Lower leg skin (tissue), 4 donors: ENCODE measurements at places on chromosomes 16 and 17. TPM values are rescaled to one million over a fixed set of nuclear protein-coding genes. Genes with fewer than 3 reads are reported as not detected.

DNA sequence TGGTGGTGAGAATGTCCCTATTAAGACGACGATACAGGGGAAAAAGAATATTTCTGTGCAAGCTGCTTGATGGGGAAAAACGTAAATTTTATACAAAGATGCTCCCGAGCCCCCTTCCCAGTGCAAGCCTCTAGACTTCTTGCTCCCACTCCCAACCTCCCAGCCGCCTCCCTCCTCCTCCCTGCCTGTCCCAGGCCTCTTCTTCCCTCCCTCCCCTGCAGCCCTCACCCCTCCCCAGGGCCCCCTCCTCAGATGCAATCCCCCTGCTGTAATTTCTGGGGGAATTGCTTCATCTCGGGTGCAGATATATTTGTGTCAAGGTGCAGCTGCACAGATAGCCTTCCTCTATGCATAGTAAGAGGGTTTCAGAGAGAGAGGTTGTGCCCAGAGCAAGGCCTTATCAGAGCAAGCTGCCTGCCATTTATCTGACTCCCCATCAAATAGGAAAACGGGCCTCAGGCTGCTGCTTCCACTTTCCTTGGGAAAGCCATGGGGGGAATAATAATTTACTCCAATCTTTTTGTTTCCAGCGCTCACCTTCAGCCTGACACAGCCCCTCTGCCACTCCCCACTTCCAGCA, 47.4 kb upstream of the LHX1 start:
- no peak for DNase-seq

GRCh38 chr17:41464682-41465081, 2.5 kb downstream of the KRT32 start:
- no peak for DNase-seq

- DNase-seq = no peak
Observed at GRCh38 chr16:63720848-63721247, 1401.0 kb downstream of the CDH11 start.

- DNase-seq = no peak
Observed at GRCh38 chr16:78851266-78851665, 749.3 kb downstream of the MAF start.

CMTM2 gene
- 0.26 TPM for total RNA-seq

GRCh38 chr16:68252383-68252782, 7.2 kb downstream of the PLA2G15 start:
- DNase-seq = no peak
